Foreskin fibroblast (primary cell): ENCODE measurements at places on chromosomes 1 and 21.

DNA sequence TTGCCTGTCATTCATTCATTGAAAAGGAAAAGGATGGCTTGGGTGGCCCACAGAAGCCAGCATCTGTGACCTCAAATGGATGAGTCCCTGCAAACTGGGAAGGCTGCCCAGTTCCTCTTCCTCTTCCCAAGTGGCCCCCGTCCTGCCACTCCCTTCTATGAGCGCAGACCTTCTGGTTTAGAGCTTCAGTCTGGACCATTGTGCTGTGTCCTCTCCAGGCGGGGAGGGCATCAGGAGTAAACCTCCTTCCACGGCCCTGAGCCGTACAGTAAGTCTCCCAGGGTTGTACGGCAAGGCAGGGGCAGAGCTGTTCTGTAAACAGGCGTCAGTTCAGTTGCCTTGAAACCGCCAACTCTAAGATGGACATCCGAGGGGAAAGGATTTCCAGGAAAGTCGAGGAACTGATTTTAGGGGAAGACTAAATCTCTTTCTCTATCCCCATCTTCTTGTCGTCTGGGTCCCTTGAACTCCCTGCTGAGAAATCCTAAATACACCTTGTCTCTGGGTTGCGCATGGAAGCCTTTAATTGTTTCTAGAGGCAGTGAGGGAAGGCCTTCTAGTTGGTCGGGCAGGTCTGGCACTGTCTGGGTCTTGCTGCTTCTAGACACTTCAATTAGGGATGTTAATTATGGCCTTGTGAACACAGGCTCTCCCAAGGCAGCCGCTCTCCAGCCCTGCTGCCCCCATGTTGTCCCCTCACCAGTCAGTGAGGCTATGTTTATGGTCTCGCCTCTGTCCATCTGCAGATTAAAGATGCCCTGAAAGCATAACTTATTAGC lies 22.1 kb downstream of the SOX13 start:
- DNase-seq, result peak; percentile 44

- DNase-seq, result no peak
Measured at GRCh38 chr1:220294846-220295301, 22.6 kb upstream of the RAB3GAP2 start.

GRCh38 chr21:45385549-45386050 lies 19.4 kb upstream of the COL18A1 start:
- DNase-seq, result no peak

DNA sequence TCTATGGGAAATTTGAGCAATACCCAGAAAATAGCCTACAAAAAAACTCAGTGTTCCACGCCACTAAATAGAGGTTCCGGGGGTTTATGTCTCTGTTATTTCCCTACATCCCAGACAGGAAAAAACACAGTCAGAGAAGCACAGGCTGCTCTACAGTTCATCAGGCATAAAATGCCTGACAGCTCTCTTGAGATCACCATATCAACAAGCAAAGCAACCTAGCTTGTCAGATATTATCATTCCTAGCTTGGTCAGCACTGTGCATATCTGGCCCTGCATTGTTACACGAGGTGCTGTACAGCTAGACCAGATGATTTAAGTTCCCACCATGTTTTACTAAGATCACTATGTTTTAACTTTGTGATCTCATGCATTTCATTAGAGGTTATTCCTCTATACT lies 172.6 kb downstream of the PTPRC start:
- no peak for DNase-seq
